Cortex of kidney (tissue), 1 donor: ENCODE measurements at places on chromosomes 7 and 10.

GRCh38 chr7:79936281-79936983 lies 198.2 kb upstream of the GNAI1 start:
- DNase-seq, result no peak

GRCh38 chr10:44069573-44069972 lies 315.3 kb downstream of the CXCL12 start:
- no peak for DNase-seq

DNA sequence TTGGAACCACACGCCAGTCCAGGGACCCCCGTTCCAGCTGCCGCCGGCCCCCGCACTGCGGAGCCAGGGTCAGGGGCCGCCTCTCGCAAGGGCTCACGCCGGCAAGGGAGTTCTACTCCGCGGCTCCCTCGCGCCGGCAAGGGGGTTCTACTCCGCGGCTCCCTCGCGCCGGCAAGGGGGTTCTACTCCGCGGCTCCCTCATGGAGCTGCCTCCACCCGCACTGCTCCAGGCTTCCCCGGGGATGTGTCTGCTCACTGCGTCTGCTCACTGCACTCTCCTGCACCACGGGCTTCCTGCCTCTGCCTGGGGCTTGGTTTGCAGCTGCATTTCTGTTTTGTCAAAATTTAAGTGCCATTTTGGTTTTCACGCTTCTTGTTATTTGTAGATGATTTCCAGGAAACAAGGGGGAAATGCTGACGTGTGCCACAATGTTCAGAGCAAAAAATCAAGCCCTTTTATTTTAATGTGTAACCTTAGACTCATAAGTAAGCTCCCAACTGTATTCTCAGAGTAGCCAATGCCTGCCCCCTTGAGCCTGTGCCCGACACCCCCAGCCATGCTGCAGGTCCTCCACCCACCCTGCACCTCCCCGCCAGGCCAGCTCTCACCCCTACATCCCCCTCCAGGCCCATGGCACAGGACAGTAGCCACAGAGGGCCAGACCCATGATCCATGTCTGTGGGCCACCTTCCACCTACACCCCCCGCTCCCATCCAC lies 246.2 kb downstream of the MAD1L1 start:
- DNase-seq, result no peak

GRCh38 chr7:6271694-6272440 lies 557 bp downstream of the CYTH3 start:
- DNase-seq, result no peak

DNA sequence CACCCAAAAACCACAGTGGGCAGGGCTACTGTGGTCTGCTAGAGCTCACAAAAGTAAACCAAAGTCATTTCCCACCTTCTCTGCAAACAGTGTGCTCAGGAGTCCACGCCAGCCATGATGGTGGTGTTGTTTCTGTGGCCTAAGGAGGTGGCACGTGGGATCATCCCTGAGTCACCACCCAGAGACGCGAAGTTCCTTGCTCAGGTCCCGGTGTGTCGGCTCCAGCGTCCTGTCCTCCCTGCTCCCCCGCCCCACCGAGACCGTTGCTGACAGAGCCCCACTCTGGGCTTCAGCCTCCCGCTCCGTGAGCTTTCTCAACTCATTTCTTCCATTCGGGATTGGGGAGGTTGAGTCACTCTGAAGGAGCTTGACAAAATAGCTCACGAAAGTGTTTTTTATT lies 118.7 kb downstream of the NPTX2 start:
- DNase-seq, result no peak

GRCh38 chr7:108454674-108455550 lies 1.3 kb downstream of the NRCAM start:
- no peak for DNase-seq

DNA sequence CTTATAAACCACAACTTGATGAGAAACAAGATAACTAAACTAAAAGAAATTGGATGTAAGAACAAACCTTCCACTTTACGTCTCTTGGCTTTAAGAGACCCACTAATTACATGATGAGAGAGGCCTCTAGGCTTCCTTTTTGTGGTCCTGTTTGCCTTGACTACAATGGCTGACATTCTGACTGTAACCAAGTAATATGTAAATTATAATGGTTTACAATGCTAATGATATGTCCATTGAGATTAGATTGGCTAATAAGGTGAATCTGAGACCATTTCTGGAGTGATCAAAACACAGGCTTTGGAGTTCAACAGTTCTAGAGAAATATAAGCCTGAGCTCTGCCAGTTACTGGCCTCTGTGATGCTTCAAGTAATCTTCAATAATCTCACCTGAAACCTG lies 39.4 kb upstream of the AGMO start:
- DNase-seq, result no peak

- no peak for DNase-seq
These were observed 10.2 kb downstream of the AKR1C4 start for GRCh38 chr10:5206799-5207198.

DNA sequence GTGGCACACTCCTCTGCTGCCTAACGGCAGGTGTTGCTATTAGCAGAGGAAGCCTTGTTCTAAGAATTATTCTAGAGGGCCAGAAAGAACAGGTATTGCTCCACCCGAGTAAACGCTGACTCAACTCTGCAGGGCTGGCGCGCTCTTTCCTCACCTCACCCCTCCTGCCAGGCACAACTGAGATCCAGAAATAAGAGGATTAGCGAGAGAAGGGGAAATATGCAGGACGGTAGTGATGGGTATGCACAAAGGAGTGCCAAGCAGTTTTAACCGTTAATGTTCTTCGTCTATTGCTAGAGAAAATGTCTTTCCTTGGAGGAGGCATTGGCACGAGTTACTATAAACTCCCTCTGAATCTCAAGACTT lies 369 bp upstream of the SCIN start:
- DNase-seq, result no peak

GRCh38 chr7:51160411-51160810 lies 156.2 kb downstream of the COBL start:
- DNase-seq, result no peak

- DNase-seq, result no peak
These were observed 19.9 kb upstream of the HSPB1 start for GRCh38 chr7:76282344-76283253.

GRCh38 chr7:23196306-23196705 lies 14.5 kb downstream of the NUP42 start:
- no peak for DNase-seq

- DNase-seq, result no peak
These were observed 1.7 kb downstream of the CDK6 start for GRCh38 chr7:92834507-92835260.

DNA sequence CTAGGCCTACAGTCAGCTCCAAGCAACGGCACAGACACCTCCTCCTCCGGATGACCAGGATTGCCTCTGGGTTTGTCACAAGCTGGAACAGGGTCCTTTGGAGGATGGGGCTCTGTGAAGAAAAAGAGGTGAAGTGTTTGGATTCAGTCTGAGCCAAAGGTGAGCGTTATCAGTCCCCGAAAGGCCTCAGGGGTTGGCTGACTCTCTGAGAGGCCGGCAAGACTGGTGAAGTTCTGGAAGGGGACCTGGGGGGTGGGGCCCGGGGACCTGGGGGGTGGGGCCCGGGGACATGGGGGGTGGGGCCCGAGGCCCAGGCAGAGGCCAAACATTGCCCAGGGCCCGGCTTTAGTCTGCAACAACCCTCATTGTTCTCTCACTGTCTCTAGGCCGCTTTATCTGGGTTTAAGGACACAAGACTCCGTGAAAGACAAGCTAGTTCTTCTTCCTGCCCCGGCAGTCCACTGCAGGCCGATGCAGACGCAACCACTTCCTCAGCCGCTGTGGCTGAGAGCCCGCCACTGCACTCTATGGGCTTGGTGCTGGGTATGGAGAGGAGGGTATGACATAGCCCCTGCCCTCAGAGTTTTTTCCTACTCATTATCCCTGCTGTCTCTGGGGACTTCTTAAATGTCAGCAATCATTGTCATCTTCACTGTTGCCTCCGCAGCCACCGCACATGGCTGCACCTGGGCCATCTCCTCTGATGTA lies 27.4 kb upstream of the PSAP start:
- DNase-seq, result no peak

- no peak for DNase-seq
These were observed 147.4 kb upstream of the AGR3 start for GRCh38 chr7:17029150-17029549.

DNA sequence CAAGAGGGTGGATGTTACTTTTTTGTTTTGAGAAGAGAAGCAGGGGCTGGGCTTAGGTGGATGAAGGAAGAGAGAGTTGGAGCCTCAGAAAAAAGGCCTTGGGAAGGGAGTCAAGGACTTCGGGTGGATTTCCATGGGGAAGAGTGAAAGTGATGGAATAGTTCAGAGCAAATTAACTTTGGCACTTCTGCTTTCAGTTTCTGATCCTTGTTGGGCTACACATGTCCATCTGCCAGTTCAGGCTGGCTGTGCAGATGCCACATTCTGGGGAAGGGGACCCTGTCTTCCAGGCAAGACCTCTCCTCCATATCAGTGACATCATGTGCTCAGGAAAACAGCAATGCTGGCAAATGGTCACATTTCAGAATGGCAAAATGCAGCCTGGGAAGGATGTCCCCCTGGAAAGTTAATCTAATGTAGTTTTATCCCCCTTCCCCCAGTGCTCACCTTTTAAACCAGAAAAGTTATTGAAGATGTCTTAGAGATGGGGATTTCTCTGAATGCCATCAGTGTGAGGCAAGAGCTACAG lies 86.0 kb downstream of the WDFY4 start:
- DNase-seq, result no peak
